ENCODE measurements at places on chromosomes 2 and 18.

DNA sequence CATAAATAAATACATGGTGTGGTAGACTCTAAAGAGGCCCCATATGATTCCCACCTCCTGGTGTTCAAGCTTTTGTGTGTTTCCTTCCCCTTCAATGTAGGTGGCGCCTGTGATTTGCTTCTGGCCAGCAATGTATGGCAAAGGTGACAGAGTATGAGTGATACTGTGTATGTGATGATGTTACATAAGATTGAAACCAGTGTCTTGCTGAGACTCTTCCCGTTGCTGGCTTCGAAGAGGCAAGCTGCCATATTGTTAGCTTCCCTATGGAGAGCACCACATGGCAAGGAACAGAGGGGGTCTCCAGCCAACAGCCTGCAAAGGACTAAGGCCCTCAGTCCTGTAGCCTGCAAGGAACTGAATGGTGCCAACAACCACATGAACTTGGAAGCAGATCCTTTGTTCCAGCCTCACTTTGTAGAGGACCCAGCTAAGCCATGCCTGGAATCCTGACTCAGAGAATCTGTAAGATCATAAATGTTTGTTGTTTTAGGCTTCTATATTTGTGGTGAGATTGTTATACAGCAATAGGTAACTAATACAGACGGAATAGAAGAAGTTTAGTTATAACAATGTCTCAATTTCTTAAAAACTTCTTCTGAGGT lies 1.7 kb upstream of the SMAD4 start:
- DNase-seq, result no peak

DNA sequence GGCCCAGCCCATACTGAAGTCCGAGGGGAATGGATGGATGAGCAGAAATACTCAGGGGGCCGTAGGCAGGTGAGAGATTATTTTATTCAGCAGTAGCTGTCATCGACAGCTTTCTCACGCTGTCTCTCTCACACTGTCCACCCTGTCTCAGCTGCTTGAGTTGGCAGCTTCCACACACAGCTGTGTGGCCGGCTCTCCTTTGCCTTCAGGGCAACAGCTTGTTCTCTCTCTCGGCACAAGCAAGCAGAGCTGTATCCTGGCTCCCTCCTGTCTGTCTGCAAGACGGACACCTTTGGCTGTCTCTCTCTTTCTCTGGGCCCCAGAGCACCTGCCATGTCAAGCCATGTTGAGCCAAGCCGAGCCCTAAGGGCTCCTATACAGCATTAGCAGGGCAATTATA lies 9.8 kb upstream of the PAPOLG start:
- no peak for DNase-seq

DNA sequence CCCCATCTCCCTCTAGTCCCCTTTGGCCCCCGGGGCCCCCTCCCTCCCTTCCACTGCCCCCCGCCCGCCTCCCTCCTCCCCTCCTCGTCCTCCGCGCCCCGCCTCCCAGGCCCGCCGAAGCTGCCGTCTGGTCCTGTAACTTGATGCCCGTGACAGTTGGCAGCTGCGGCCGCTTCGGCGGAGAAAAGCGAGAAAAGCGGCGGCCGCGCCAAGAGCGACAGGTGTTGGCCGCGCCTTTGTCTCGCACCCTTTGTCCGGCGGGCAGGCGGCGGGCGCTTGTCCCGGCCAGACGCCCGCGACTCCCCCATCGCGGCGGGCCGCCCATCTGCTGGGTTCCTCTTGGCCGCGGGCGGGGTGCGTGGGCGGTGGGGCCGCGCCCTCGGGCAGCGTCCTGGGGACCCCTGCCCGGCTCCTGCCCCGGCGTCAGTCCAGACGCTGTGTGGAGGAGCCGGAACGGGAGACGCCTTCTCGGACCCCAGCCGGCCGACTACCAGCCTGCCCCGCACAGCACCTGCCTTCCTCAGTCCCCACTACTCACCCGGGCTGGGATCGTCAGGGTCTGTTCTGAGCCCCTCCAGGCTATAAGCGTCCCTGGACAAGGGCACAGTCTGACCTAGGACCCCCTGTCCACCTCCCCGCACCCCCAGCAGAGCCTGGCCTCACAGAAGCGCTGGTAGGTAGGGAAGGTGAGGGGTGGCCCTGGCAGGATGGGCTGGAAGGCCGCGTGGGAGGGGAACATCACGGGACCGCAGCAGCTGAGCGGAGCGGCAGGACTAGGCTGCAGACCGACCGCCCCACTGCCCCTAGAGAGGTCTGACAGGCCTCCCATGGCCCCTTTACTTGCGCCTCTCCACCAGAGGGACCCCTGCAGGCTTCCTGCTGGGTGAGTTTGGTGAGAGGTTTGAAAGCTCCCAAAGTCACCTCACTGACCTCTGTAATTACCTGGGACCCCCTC lies 1.2 kb upstream of the HES6 start:
- DNase-seq, result no peak

DNA sequence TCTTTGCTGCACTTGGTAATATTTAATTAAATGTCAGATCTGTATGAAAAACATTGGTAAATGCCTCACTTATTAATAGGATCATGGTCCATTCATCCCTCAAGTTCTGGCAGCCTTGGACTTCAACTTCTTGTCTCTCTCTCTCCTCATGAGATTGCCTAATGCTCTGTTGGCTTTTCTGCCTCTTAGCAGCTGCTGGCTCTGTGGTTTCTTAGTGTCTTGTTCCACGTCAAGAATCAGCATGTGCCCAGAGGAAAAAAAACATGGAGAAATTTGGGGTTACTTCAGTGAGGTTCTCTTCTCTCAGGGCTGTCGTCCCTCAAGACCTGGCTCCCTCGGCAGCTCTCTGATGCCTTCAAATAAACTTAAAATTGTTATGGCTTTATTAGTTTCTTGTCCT lies 75.4 kb downstream of the TAF4B start:
- no peak for DNase-seq

GRCh38 chr2:127172306-127172705 lies 47.8 kb downstream of the CYP27C1 start:
- DNase-seq, result no peak

GRCh38 chr2:204335451-204336058 lies 209.7 kb upstream of the PARD3B start:
- no peak for DNase-seq

GRCh38 chr2:239006622-239007285 lies 158.9 kb downstream of the TWIST2 start:
- no peak for DNase-seq

- no peak for DNase-seq
Measured at GRCh38 chr2:54594048-54594447, 129.4 kb upstream of the EML6 start.

- no peak for DNase-seq
Measured at GRCh38 chr18:11901826-11902438, 6.2 kb downstream of the MPPE1 start.

- DNase-seq, result no peak
Measured at GRCh38 chr2:144535300-144535699, 15.4 kb upstream of the ZEB2 start.

- no peak for DNase-seq
Measured at GRCh38 chr2:49224426-49225010, 70.2 kb upstream of the FSHR start.

GRCh38 chr2:134365356-134365755 lies 111.5 kb downstream of the MGAT5 start:
- DNase-seq, result no peak

DNA sequence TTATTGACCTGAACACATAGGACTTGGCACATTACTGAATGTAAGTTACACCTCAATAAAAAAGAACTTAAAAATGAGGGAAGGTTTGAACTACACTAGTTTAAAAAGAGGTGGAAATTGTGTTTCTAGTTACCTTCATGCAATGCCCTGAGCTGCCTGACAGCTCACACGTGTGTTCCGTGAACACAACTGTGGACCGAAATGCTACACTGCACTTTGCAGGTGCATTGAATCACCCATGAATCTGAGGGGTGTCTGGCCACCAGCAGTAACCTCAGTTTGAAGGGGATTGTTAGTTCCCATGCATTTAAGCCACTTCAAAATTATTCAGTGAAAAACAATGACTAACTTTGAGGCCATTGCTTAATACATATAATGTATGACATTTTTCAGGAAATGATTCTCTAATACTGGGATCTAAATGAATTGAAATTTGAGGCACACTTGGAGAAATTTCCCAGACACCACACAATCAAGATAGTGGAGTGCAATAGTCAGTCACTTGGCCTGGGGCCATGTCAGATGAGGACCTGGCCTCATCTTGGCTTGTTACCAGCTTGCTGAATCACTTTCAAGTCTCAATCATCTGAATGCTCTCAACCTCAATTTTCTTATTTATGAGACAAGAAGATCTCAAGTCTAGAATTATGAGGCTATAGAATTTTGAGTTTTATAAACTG lies 59.3 kb downstream of the MYL12B start:
- DNase-seq, result no peak

GRCh38 chr2:98389251-98389605 lies 43.0 kb downstream of the CNGA3 start:
- no peak for DNase-seq

DNA sequence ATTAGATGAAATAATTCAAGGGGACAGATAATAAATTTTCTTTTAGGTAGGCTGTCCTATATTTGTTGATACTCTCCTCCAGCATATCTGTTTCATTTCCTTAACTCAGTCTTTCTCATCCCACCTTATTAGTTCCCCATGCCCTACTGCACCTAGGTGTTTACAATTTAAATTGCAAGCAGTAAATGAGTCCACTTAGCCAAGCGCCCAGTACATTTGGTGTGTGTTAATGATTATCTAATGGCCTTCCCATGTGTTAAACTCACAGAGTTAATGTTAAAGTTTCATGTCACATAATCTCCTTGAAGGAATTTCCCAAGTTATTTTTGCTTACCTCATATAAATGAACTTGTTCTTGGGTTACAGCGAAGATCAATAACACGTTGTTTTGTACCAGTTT lies 31.2 kb downstream of the ITGB6 start:
- DNase-seq, result no peak

- peak; percentile 44 for DNase-seq
Measured at GRCh38 chr18:45688833-45689232, 35.1 kb upstream of the SLC14A1 start.

GRCh38 chr2:4174796-4175195 lies 471.4 kb downstream of the DCDC2C start:
- no peak for DNase-seq

DNA sequence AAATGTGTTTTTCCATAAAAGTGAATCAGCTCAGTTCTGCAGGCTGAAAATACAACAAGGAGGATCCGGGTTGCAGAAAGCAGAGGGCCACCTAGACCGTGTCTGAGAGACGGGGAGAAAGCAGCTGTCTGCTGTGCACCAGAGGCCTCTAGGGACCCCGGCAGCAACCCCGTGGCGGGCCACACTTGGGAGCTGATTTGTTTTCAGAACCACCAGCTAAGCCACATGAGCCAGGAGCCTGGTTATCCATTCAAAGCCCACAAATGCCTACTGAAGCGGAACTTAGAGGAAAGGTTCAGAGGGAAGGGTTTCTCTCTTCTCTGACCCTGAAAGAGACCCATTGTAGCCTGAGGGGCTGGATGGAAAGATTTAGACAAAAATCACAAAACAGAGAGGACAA lies 28.4 kb upstream of the ID2 start:
- no peak for DNase-seq

DNA sequence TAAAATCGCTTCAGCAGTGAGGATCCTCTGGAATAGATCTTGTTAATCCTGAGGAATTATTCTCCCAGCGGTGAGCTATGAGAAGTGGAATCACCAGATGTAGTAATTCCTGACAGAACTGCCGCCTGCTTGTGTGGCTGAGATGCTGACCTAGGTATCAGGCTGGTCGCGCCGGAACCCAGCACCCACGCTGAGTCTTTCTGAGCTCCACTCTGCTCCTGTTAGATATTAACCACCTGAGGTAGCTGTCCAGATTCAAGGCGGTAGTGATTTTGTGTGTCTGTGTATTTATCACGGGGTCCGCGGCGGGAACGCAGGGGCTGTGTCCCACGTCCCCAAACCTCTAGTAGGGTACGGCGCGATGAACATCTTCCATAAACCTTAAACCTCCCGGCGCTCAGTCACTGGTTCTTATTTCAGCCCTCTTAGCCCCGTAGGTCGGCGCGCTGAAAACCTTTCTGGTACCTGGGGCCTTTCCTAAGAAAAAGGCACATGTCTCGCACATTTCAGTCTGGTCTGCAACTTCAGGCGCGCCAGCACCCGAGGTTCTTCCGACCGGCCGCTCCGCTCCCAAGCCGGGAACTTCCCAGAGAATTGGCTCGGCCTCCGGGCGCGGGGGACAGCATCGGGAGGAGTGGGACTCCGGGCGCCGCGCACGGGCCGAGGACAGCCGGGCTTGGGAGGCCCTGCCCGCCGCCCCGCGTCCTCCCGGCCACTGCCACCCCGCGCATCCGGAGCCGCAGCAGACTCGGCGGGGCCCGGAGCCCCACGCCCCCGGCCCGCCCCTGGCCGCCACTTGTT lies 542 bp upstream of the CNNM3 start:
- DNase-seq, result no peak

DNA sequence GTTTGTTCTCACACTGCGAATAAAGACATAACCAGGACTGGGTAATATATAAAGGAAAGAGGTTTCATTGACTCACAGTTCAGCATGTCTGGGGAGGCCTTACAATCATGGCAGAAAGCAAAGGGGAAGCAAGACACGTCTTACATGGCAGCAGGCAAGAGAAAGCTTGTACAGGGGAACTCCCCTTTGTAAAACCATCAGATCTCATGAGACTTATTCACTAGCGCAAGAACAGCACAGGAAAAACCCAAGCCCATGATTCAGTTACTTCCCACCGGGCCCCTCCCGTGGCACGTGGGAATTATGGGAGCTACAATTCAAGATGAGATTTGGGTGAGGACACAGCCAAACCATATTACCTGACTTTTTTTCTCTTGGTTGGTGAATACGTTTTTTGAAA lies 51.3 kb downstream of the TMEM247 start:
- no peak for DNase-seq

DNA sequence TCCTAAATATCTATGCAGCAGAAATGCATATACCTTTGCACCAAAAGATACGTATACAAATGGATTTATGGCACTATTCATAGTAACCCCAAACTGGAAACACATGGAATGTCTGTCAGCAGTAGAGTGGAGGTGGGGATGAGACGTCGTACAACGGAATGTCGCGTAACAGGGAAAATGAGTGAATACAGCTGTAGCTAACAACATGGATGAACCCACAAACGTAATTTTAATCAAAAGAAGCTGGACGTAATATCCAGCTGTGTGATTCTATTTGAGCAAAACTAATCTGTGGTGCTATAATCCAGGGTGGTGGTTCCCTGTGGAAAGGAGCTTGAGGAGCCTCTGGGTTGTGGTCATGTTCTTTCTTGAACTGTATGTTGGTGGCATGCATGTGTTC lies 89.9 kb downstream of the MTA3 start:
- DNase-seq, result no peak

GRCh38 chr18:35131387-35132020 lies 90.3 kb downstream of the MAPRE2 start:
- DNase-seq, result no peak
